ENCODE measurements at places on chromosomes 3 and 15.
A peak's percentile ranks its signal among the peaks of the same experiment; 100 is the strongest.

DNA sequence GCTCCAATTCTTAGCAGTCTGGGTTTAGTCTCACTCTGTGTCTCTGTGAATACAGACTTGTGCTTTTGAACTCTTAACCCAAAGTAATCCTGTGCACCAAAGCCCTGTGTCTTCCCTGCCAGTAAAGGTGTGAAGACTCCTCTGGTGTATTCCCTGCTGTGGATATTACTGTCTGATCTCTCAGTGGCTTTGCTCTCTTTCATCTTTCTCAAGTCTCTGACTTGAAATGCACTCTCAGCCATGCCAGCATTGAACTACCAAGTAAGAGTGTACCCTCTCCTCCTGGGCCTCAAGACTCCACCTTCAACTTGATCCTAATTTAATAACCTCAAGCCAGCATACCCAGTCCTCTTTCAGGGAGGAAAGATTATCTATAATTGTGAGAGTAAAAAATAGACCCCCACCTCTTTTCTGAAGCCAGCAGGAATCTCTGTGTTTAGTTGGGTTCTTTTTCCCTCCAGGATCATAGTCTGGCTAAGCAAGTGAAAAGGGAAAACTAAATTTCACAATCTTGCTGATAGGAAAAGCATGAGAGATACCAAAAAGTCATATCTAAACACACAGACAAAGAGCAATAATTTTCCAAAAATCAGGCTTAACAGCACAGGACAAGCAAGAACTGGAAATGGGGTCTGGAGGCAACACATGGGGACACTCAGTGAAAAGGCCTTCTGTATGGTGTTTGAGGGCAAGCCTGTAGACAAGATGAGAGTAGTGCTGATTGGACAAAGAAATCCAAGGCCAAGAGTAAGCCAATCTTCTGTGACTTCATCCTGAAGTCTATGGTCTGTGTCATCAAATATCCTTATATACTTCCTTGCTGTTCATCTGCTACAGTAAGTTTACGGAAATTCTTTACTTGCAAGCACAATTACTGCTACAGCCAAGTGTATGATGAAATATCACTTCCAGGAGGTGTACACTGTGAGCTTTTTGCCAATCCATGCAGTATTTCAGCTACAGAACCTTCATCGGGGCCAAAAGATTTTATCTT lies 296.1 kb upstream of the TGFBR2 start:
- no peak for DNase-seq

GRCh38 chr3:101677436-101678286 lies 729 bp upstream of the ZBTB11 start:
- peak; percentile 69 for DNase-seq

- DNase-seq = no peak
These were observed 29.7 kb downstream of the EFCAB12 start for GRCh38 chr3:129398803-129399144.

DNA sequence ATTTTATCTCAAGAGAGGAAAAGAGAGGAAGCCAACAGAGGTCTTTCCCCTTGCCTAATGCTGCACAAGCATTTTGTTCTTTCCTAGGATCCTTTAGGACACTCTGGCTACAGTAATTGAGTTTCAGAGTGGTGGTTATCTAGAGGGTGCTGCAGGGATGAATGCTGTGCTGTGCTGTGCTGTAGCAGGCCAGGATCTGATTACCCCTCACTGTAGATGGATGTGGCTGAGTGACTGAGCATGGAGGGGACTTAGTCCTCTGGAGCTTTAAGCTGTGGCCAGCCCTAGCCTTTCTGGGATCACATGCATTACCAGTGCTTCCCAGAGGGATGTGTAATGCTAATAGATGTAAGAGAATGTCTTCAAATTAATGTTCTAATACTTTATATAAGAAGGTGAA lies 94.8 kb downstream of the SLC9A9 start:
- no peak for DNase-seq

DNA sequence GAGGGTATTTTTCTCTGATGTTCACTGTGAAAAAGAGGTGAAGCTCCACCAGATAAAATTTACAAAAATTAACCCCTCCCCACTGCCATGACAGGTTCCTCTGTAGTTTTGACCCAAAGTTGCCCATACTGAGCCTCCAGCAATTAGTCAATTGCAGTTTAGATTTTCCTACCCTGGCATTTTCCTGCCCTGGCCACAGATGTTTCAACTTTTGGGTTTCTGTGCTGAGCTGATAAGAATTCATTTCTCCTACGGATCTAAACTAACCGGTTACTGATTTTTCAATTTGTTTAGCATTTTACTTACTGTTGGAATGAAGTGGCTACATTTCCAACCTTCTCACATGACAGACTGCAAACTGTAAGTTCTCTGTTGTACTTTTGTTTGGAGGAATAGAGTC lies 1346.1 kb upstream of the EPHA6 start:
- DNase-seq = no peak

DNA sequence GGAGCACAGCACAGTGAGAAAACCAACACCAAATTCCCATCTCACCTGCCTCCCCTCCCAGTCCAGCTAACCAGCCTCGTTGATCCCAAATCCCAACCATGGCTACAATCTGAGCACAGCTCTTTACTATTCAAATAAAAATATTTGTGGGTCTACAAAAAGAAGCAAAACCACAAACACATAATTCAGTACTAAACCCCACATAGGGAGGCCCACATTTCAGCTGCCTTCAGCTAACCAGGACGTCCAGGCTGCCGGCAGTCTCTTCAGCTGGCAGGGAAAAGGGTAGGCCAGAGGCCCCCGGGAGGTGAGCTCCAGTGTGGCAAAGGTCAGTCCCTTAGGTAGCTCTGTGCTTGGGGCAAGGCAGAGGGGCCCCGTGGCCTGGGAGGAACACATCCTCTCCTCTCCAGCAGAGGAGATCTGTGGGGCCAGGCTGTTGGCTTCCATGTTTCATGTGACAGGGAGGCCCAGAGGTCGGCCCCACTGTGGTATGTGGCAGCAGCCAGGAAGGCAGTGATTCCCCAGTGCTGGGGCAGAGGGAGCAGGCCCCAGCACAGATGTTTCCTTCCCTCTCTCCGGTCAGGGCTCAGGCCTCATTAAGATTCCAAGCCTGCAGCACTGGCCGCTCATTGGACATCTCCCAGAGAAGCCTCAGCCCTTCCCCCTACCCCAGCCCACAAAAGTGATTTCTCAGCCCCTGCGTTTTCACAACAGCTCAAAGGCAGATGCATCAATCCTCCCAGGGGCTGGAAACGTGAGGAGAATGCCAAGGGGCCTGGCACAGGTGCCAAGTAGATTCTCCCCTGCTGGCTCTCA lies 381.4 kb downstream of the NTRK3 start:
- DNase-seq = no peak

GRCh38 chr3:79917561-79917960 lies 149.8 kb upstream of the ROBO1 start:
- no peak for DNase-seq

- DNase-seq = no peak
These were observed 2.8 kb downstream of the EFHB start for GRCh38 chr3:19931180-19931692.

DNA sequence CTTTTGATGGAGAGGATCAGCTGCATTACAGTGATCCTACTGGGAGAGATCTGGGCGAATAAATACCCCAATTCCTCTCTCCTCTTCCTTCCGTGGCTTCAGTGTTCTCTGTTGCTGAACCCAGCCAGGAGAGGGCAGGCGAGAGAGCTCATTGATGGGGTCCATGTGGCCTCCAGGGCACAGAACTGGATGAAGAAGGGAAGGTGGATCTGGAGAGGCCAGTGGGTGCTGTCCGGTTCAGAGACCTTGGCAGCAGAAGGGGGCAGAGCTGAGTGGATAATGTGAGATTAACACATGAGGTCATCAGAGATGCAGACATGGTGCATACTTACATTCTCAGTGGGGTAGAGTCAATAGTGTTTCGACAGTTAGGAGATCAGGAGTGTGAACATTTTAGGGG lies 193.6 kb downstream of the CLSTN2 start:
- DNase-seq = no peak

DNA sequence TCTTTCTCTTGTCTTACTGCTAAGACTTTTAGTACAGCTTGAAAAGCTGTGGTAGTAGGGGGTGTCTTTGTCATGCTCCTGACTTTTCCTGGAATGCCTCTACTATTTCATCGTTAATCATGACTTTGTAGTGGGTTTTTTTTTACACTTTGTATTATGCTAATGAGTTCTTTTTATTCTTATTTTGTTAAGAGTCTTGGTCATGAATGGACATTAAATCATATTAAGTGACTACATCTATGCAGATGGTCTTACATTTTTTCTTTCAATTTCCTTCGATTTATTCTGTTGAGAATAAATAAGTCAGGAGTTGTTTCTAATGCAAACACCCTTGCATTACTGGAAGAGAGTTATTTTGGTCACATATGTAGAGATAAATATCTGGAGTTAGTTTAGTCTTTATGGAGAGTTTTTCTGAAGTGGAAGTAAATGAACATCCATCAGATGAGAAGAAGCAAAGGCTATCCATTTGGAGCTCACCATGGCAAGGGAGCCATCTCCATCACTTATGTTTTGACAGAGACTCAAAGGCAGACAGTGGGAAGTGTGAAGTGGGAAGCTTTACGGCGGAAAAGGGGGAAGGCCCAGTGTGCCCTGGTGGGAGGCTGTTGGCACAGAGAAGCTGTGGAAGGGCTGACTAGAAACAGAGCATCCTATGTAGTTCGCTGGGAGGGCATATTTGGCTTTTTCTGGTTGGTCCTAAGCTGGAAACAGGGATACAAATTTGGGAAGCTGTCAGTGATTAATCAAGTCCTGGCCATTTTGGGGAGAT lies 73.1 kb upstream of the PRR23E start:
- DNase-seq = peak; percentile 9

GRCh38 chr15:61834076-61834697 lies 226.1 kb downstream of the VPS13C start:
- peak; percentile 90 for DNase-seq

DNA sequence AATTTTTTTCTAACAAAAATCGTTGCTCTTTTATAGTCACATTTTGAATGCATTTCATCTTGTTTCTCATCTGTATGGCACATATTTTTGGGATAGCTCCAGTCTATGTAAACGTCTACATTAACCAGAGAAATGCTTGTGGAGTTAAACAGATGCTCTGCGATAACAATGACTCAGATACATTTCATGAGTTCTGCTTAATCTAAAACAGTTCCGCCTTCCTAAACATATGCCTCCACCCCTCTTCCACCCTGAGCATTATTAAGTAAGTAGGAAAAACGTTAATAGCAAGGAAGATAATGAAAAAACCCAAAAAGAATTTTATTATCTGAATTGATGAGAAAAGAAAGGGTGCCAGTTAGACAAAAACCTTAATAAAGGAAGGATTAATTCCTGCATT lies 396.1 kb downstream of the TUSC7 start:
- no peak for DNase-seq

DNA sequence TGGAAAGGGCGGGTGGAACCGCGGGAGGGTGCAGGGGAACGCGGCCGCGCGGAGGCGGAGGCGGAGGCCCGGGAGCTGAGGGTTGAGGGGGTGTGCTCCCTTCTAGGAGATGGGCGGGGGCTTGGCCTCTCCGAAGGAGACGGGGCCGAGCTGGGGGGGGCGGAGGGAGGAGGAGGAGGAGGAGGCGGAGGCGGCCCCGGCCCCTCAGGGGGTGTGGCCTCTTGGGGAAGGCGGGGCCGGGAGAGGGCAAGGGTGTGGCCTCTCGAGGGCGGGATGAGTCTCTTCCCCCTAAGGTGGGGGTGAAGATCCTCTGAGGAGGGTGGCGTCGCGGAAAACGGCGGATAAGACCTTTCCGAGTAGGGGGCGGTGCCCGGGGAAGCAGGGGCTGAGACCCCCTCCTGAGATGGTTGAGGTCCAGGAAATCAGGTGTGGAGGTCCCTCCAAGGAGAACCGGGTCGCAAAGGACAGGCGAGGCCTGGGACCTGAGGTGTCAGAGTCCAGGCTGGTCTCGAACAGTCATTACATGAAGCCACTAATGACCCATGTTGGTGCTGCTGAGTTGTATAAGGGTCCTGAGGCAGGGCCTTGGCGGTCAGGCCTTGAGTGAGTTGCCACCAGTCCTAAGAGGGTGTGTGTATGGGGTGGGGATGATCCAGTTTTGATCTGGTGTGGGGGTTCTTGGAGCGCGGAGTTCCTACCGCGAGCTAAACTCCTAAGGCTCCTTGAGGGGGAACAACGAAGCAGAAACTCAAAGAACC lies 759 bp downstream of the WDR6 start:
- DNase-seq = peak; percentile 92

- no peak for DNase-seq
These were observed 25.6 kb upstream of the NR2E3 start for GRCh38 chr15:71784719-71785118.

- no peak for DNase-seq
These were observed 25.8 kb downstream of the GLB1 start for GRCh38 chr3:33071181-33071580.

- DNase-seq = no peak
These were observed 330.6 kb downstream of the VPS13C start for GRCh38 chr15:61729646-61730045.

- no peak for DNase-seq
These were observed 91.3 kb downstream of the SUCNR1 start for GRCh38 chr3:151964743-151965142.

GRCh38 chr3:188219147-188219546 lies 65.2 kb downstream of the LPP start:
- no peak for DNase-seq

DNA sequence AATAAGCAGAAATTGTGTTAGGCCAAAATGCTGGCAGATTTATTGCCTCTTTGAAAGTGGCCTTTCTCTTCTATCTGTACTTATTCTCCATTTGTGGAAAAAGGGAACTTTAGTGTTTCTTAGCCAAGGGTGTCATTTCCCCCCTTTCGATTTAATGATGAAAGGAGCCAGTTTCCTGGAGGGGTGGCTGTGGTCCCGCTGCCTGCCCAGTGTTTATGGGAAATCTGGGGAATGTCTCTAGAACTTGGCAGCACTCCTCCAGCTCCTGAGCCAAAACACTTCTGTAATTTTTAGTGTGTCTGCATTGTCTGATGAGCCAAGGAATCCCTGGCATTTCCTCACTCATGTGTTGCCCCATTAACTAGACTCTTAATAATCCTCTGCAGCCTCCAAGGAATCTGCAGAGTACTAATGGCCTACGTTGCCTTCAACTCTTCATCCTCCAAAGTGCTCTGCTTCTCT lies 448.8 kb downstream of the GRM7 start:
- no peak for DNase-seq

- DNase-seq = no peak
These were observed 10.6 kb upstream of the KIF23 start for GRCh38 chr15:69403594-69403993.

DNA sequence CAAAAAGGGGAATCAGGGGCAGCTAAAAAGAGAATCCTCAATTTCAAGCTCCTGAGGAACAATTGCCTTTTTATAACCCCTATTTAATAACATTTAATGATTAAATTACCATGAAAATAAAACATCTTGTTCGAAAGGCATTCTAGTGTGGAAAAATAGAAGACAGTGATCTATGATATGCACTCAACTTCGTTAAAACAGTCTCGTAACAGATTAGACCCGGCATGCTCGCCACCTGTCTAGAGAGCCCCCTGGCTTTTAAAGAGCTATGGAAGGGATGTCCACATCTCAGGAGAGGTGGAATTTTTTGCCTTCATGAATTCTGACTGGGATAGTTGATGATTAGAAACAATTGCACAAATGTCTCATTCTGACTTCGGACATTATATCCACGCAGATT lies 153.7 kb upstream of the MDFIC2 start:
- DNase-seq = no peak

- peak; percentile 75 for DNase-seq
These were observed 26.9 kb downstream of the STOML1 start for GRCh38 chr15:73965094-73965757.

Data from activated CD8-positive, alpha-beta memory T cell treated with anti-CD3 and anti-CD28 coated beads for 24 hours (primary cell).